Thymus (tissue), 14 donors: ENCODE measurements at places on chromosomes 4 and X. TPM values are rescaled to one million over a fixed set of nuclear protein-coding genes. Genes with fewer than 3 reads are reported as not detected.

GRCh38 chrX:53494436-53494835 lies 60.3 kb upstream of the HSD17B10 start:
- DNase-seq = no peak

DNA sequence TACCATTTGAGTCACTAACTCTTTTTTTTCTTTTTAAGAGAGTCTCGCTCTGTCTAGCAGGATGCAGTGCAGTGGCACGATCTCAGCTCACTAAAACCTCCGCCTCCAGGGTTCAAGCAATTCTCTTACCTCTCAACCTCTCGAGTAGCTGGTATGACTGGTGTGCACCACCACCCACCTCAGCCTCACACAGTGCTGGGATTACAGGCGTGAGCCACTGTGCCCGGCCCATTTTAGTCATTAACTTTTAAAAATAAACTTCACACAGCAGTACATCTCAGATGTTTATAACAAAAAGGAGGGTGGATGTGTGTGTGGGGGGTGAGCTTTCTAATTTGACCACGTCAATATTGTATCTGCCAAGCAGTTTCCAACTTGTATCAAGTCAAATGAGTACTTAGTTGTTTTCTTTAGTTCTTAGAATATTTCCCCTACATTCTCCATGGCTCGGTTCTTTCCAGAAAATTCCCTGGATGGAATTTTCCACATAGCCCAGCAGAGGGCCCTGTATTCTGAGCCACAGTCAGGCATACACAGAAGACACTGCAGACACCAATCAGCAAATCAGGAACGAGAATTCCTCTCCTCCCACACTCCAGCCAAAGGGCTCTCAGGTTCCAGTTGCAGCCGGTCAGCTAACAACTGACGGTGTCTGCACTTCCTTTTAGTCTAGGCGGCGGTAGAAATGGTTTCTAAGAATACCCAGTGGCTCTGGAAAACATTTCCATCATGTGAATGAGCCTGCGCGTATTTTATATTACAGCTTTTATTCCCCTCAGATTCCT lies 20.1 kb upstream of the ARAF start:
- no peak for DNase-seq

FAM9C gene
- not detected for total RNA-seq

FATE1 gene
- 5.5 TPM for total RNA-seq

DNA sequence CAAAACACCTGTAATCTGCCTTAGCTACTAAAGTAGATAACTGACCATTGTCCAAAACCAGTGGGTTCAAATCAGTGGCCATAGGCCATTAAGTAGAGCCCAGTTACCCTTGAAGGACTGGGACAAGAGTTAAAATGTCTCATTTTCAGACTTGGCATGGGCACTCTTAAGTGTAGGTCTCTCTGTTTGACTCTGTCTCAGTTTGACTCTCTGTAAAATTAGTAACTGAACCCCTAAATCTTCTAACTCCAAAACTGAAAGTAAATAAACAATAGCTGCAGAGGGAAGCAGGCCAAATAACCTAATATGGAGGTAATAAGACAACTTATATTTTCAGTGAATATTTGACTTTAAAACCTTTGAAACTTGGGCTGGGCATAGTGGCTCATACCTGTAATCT lies 89.1 kb downstream of the SLC16A2 start:
- DNase-seq = no peak

CWH43 gene
- 0.09 TPM for total RNA-seq

CCDC149 gene
- total RNA-seq = 1.5 TPM

DNA sequence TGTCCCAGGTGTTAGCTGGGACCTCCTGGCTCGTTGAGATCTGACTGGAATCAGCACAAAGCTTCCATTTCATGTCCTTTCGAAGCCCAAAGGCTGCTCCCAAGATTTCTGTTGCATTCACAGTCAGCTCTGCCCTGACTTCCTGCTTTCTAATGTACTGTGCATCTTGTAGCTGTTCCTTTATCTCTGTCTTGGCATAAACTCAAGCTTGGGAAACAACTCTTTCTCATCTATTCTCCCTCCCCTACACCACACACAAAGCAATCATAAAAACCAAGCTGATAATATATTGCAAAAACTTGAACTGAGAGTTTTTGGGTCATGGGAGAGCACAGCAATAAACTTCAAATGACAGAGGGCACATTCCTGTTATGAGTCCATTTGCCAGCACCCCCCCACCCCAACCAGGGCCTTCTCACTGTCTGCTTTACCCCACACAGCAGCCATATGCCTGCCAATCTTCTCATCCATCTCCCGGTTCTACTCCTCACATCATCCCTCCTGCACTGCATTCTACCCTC lies 76.3 kb downstream of the SYNPO2 start:
- DNase-seq = no peak

MAGEA1 gene
- total RNA-seq = not detected

GRCh38 chr4:148395771-148396170 lies 46.4 kb downstream of the NR3C2 start:
- DNase-seq = no peak

AGTR2 gene
- total RNA-seq = 3.0 TPM

- DNase-seq = no peak
Observed at GRCh38 chr4:165293927-165294649, 33.4 kb upstream of the MSMO1 start.

GRCh38 chrX:143873343-143873742 lies 10.5 kb upstream of the UBE2NL start:
- DNase-seq = no peak

GRCh38 chrX:134167591-134168203 lies 69.3 kb upstream of the CCDC160 start:
- no peak for DNase-seq

GABRG1 gene
- 0.05 TPM for total RNA-seq

GRCh38 chr4:103853627-103854026 lies 133.8 kb upstream of the TACR3 start:
- no peak for DNase-seq
